ENCODE measurements at places on chromosomes 7 and 10. TPM values are rescaled to one million over a fixed set of nuclear protein-coding genes. Genes with fewer than 3 reads are reported as not detected.

The AMPH gene
- 1.1 TPM for total RNA-seq

The SFRP5 gene
- total RNA-seq, result 6.4 TPM

The FGFR2 gene
- total RNA-seq, result 22.6 TPM

The OPALIN gene
- not detected for total RNA-seq

The TMEM139 gene
- 22.0 TPM for total RNA-seq

The MMD2 gene
- total RNA-seq, result not detected

The PBLD gene
- 126 TPM for total RNA-seq

The EFCAB10 gene
- not detected for total RNA-seq

The C10orf67 gene
- not detected for total RNA-seq

The NRCAM gene
- 1.1 TPM for total RNA-seq

The ARPC1B gene
- 37.4 TPM for total RNA-seq

The AKR1C4 gene
- total RNA-seq, result 292 TPM

The ASZ1 gene
- not detected for total RNA-seq

The ACSM6 gene
- not detected for total RNA-seq

The SFRP4 gene
- 0.05 TPM for total RNA-seq

The TDRD1 gene
- total RNA-seq, result 0.05 TPM

The GDF10 gene
- total RNA-seq, result 0.08 TPM

The POLR2J2 gene
- 3.7 TPM for total RNA-seq

The APBB1IP gene
- total RNA-seq, result 16.1 TPM

The SPDYE8 gene
- not detected for total RNA-seq

The IDE gene
- total RNA-seq, result 26.9 TPM

The CALCR gene
- total RNA-seq, result not detected

The WIPF3 gene
- 0.73 TPM for total RNA-seq

The HOXA9 gene
- total RNA-seq, result not detected

The C7orf33 gene
- total RNA-seq, result not detected

The RASA4 gene
- 10.7 TPM for total RNA-seq

The LIPN gene
- not detected for total RNA-seq

The DKK1 gene
- 0.38 TPM for total RNA-seq

The PCGF5 gene
- total RNA-seq, result 25.0 TPM

The CCNY gene
- 48.4 TPM for total RNA-seq

The CNTNAP2 gene
- 2.0 TPM for total RNA-seq

The ELN gene
- 8.1 TPM for total RNA-seq

The PALD1 gene
- 1.1 TPM for total RNA-seq

The OLAH gene
- total RNA-seq, result not detected

The ETV1 gene
- total RNA-seq, result 8.4 TPM

The PLXDC2 gene
- total RNA-seq, result 5.0 TPM

The PMS2 gene
- total RNA-seq, result 4.4 TPM

Measured in left lobe of liver (tissue), 2 donors.